Right lung (tissue), 10 donors: ENCODE measurements at places on chromosomes 4 and X. TPM values are rescaled to one million over a fixed set of nuclear protein-coding genes. Genes with fewer than 3 reads are reported as not detected.

The TEC gene
- 6.8 TPM for polyA plus RNA-seq

- no peak for DNase-seq
These were observed 291.7 kb downstream of the USP46 start for GRCh38 chr4:52367282-52367830.

DNA sequence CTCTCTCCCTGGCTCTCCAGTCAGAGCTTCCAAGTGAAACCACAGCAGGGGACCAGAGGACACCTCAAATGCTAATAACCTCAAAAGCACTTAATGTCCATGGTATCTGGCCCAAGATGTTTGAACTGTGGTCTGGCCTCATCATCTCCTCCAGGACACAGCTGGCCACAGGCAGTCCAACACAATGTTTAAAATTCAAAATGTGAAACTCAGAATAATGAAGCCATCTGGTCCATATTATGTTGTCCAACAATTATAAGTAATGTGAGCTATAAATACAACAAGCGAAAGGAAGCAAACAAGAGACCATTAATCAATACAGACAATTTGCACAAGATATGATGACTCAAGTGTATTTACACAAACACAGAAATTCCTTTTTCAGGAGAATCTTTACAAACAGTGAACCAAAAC is 90.7 kb upstream of the S100G start:
- DNase-seq: no peak

DNA sequence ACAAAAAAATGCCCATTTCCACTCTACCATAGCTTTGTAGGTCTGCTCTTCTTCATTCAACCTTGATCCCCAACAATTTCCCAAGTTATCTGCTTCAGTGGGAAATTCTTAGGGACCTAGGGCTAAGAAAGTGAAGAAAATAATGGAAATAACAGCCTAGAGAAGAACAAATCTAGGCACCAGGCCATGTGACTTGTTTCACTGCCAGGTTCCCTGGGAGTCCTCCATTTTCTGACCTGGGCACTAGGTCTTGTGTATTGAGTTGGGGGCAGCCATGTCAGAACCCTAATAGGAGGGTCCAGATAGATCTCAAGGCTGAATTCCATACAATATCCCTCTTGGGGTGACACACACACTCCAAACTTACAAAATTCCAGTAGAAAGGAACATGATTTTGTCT is 194.6 kb upstream of the STK26 start:
- DNase-seq: no peak

- no peak for DNase-seq
These were observed 195.7 kb upstream of the IL1RAPL1 start for GRCh38 chrX:28391528-28391927.

DNA sequence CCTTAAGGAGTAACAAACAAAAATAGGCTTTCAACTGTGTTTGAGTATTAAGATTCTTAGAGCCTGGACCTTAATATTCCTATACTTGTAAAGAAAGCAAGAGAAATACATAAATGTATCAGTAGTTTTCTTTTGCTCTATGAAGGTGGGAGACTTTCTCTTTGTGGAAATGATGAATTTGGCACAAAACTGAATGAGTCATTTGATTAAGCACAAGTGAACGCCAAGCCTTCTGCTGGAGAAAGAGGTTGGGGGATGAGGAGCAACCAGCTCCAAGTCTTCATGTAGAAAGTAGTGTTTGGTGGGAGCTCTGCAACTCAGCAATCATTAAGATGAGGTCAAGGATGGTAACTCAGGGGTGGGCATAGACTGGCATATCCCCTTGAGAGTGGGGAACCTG is 49.6 kb downstream of the MEPE start:
- no peak for DNase-seq

DNA sequence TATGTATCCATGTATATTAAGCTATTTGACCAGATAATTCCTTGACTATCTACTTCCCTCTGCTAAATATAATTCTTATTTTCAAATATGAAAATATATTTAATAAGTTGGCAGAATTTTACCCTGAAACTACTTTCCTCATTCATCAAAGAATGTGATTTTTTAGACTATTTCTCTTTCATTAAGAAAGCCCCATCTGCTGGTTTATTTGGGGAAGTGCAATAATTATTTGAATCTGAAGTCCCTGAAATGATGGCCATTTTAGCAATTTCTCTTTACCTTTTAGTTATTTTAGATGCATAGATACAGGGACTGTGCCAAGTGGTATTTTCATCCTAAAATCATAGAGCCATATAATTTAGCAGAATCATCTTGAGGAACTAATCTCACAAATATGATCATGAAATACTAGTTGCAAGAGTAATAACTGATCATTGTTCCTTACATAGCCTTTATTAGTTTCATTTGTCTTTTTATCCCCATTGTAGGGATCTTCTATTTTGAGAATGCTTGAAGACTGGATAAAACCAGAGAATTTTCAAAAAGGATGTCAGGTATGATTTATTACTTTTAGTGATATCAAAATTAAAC is 39.0 kb downstream of the ENPEP start:
- DNase-seq: no peak

DNA sequence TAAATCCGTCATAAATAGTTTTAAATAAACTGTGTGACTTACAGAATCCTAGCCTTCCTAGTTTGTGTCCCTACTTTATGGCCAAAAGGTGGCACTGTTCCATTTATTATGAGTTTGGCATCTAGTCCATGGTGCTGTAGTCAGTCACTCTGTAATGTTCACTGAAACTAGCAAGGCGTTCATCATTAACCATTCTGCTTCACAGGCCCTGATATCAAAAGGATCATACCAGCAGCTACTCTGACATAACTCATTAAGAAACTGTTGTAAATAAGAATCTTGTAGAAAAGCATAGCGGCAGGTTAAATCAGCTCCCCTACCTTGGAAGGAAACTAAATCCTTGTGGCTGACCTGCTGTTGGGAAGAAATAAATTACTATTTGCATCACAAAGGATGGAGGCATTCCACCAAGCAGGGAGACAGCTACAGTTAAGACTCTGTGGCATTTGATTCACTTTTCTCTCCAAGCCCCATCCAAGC is 919.6 kb upstream of the DIAPH2 start:
- peak; percentile 47 for DNase-seq

- no peak for DNase-seq
These were observed 39.9 kb downstream of the ATG4A start for GRCh38 chrX:108131471-108131870.

GRCh38 chr4:21697583-21697982 is 251.0 kb downstream of the KCNIP4 start:
- no peak for DNase-seq

- peak; percentile 40 for DNase-seq
These were observed 1.5 kb downstream of the FRYL start for GRCh38 chr4:48778431-48779094.
